Stimulated activated CD4-positive, alpha-beta T cell treated with anti-CD3 and anti-CD28 coated beads, Interleukin-15, amount 100 ng/mL, for 1 hour (primary cell): ENCODE measurements at places on chromosomes 11 and 22.

- DNase-seq, result no peak
Measured at GRCh38 chr22:37999640-38000272, 15.4 kb upstream of the SOX10 start.

DNA sequence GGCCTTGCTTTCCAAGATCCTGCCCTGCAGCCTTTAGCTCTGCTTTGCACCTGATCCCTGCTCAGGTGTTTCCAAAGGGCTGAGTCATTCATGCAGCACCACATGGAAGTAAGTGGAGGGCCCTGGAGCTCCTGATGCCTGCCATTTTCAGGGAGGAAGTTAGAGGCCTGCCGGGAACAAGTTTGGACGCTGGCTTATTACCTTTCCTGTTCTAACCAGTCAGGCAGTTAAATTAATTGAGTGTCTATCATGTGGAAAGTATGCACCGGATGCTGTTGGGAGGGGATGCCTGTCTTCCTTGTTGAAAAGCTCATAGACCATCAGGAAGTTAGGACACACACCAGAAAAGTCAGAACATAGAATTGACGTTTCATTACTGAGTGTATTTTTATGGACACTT, 73.7 kb upstream of the PLET1 start:
- no peak for DNase-seq

DNA sequence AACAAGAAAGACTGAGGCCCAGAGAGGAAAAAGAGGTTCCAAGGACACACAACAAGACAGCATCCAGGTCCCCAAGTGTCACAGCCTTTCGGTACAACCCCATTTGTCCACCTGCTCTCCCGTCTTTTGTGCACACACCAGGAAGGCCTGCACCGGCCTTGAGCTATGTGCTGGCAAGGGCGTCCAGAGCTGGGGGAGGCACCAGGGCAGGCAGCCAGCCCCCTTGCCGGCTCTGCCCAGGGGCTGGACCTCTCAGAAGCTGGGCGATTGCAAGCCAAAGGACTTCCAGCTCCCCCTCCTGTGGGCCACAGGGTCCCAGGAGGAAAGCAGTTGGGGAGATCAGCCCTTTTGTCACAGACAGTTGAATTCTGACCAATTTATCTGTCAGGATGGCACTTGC, 210.5 kb downstream of the MN1 start:
- DNase-seq, result no peak

DNA sequence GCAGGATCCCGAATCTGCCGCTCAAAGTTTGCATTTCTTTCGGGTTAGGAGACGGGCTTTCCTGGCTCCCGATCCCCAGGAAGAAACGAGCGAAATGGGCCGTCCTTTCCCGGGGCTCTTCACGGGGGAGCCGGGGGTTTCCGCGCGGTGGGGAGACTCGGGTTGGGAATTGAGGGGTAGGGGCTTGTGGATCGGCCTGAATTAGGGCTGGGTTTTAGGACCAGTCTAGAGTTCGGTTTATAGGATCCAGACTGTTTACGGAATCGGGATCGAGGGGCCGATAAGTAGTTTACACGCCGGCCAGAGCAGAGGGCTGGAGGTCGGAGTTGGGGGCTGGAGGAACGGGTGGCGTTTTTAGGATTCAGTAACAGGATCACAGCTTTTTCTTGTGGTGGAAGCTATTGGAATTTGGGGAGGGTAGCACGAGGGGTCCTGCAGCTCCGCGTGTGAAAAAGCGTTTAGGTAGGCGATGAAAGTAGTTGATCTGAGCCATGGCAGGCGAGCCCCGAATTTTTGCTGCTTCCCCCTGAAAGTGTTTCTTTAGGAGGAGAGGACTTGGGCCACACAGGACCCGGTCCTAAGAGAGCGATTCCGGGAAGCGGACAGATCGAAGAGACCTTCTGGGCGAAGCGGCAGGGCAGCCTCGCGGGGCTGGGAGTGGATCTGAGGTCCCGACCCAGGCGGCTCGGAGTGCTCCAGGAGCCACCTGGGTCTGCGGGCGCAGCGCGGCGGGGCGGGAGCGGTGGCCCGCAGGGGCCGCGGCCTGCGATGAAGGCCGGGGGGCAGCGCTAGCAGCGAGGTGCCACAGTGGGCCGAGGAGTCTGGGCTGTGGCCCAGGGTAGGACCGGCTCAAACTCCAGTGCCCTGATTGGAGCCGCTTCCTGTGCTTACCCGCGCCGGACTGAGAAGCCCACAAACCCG, 1.6 kb downstream of the PKNOX2 start:
- DNase-seq, result no peak

GRCh38 chr22:31951194-31952093, 7.1 kb downstream of the YWHAH start:
- no peak for DNase-seq

GRCh38 chr11:73266646-73267020, 5.5 kb upstream of the P2RY6 start:
- DNase-seq, result no peak

DNA sequence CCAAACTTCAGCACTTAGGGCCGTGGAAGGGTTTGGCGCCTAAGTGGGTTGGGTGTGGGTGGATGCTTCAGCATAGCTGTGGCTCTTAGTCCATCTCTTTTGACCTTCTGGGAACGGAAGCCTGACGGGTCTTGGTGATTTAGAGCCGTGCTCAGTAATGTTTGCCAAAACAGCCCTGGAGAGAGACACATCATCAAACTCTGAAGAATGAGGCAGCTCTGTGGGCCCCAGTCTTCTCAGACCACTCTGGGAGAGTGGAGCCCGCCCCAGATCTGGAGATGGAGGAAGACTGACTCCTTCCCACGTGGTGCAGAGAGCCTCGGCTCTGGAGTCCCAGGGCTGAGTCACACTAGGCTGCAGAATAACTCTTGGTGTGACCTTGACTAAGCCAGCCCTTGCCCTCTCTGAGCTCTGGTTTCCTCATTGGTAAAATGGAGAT, 168.9 kb downstream of the C11orf91 start:
- no peak for DNase-seq

- no peak for DNase-seq
Measured at GRCh38 chr11:27926981-27927481, 180.9 kb downstream of the KIF18A start.

DNA sequence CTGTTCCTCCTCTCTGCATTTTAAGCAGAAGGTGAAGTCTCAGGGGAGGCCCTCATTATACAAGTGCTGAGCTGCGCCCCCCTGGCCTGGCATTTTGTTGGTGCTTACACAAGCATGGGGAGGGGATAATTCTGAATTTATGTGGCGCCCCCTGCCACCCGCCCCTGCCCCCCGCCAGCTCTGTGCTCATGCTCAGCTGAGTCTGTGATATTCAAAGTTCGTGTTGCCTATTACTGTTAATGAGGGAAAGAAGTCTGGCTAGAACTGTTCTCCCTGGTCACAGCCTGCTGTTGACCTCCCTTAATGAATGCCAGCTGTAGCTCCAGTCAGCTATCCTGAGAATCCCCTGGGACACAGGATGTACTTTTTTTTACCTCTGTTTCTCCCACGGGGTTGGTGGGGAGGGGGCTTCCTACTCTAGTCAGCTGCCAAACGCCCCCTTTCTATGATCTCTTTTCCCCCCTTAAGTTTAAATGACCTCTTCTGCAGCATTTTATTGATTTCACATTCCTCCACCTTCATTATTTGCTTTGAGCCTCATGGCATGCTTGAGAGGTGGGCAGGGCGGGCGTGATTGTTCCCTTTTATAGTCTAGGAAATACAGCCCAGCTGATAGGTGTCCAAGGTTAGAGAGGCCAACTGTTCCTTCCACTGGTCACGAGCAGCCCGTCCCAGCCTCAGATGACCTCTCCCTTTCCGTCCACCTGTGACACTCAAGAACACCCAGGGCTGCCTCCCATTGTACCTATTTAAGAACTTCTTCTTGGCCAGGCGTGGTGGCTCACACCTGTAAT, 12.2 kb downstream of the USP2 start:
- DNase-seq, result no peak

DNA sequence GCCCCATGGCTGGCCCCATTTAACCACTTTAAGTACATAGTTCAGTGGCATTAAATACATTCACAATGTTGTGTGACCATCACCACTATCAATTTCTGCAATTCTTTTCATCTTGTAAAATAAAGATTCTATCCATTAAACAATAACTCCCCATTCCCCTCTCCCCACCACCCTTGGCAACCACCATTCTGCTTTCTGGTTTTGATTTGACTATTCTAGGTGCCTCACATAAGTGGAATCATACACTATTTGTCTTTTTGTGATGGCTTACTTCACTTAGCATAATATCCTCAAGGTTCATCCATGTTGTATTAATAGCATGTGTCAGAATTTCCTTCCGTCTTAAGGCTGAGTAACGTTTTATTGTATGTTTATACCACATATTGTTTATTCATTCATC, 7.0 kb downstream of the MYO7A start:
- no peak for DNase-seq

GRCh38 chr11:134150195-134150903, 73.4 kb downstream of the NCAPD3 start:
- DNase-seq, result no peak

DNA sequence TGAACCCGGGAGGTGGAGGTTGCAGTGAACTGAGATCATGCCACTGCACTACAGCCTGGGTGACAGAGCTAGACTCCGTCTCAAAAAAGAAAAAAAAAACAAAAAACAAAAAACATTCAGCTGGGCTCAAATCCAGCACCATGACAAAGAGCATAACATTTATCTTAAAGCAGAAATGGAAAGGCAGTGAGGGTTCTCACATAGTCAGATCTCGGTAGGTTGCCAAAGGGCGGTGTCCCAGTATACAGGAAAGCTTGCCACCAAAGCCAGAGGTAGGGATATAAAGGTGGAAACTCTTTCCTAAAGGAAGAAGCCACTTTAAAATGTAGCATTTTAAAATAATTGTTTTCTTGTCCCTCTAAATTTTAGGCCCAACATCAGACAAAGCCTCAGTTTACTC, 22.4 kb upstream of the CAPRIN1 start:
- DNase-seq, result no peak

DNA sequence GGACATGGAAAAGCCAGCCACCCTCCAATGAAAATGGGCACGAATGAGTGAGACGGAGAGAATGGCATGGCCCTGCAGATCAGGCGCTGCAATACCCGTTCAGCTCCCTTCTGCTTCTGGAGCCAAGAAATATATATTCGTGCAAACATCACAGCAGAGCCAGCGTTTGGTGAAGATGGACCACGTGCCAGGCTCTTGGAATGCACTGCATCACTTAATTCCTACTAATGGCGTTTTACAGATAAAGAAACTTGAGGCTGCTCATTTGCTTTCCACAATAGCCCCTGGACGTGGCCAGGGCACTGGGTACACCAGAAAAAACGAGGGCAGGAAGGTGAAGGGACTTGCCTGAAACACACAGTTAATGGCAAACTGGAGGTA, 1.6 kb upstream of the FXYD2 start:
- DNase-seq, result no peak

DNA sequence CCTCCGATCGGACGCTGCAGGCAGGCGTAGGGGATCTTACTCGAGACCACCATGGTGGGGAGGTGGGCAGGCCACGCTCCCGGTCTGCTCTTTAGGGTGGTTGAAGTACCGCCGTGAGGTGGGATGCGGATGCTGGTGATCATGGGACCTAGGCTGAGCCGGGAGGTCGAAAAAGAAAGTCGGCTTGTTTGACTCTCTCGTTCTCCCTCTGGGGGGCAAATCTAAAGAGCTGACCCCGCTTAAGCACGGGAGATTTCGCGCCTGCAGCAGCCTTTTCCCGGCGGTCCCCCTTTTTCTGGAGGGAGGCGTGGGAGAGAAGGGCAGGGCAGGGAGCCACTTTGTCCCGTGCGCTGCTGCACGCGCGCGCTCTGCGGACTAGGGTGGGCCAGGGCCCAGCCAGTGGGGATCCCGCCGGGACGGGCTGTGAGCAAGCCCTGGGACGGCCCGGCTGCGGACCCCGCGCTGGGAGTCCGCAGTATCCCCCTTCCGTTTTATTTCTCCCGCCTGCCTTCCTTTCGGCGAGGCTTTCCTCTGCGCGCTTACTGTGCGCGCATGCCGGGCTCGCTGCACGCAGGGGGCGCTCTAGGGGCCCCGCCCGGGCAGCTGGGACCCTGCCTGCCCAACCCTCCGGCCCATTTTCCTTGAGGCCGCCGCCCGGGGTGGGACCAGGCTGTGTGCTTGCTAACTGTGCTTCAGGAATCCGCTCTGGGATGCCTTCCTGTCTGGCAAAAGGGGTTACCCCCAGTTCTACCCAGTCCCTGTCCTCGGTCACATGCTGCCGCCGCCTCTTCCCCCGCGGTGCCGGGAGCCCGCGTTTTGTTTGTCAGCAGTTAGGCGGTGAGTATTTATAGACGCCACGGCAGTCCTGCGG, 81.0 kb downstream of the PRR5L start:
- DNase-seq, result peak; percentile 18

- no peak for DNase-seq
Measured at GRCh38 chr22:20021196-20022181, 579 bp downstream of the TANGO2 start.

- no peak for DNase-seq
Measured at GRCh38 chr11:80635178-80635577, 1194.3 kb upstream of the TENM4 start.

GRCh38 chr11:57341250-57341808, 3.2 kb downstream of the P2RX3 start:
- DNase-seq, result no peak

DNA sequence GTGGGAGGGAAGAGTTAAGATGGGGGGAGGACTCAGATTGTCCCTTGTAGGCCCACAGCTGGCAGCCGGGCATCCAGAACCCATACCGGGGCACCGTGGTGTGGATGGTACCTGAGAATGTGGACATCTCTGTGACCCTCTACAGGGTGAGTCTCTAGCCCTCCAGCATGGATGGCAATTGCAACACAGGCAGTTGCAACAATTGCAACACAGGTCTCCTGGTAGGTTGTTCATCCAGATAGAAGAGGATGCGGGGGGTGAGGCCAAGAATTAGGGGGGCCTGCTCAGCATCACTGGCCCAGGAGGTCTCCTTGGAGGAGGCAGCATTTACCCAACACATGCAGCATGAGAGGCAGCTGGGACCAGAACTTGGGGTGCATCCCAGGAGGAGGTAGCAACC, 3.4 kb downstream of the EHBP1L1 start:
- no peak for DNase-seq

- DNase-seq, result no peak
Measured at GRCh38 chr11:126890561-126890960, 110.0 kb downstream of the KIRREL3 start.

- no peak for DNase-seq
Measured at GRCh38 chr11:27933992-27934829, 173.7 kb downstream of the KIF18A start.

GRCh38 chr22:19993926-19994325, 22.7 kb downstream of the ARVCF start:
- DNase-seq, result no peak
